HepG2 (cell line): ENCODE measurements at places on chromosomes 16 and 17. TPM values are rescaled to one million over a fixed set of nuclear protein-coding genes. Genes with fewer than 3 reads are reported as not detected.

The TMC8 gene
- total RNA-seq, result 0.08 and 0.53 TPM in 2 replicates

The APOBR gene
- 0.11 TPM in 1 of 2 replicates, not detected in the other for total RNA-seq

The KRTAP4-5 gene
- not detected in 2 replicates for total RNA-seq

The SSTR5 gene
- total RNA-seq, result 0.14 and 0.49 TPM in 2 replicates

The DDX28 gene
- 16.4 and 18.4 TPM in 2 replicates for total RNA-seq

The USP31 gene
- 22.5 and 29.1 TPM in 2 replicates for total RNA-seq

The RAB37 gene
- 0.91 and 1.1 TPM in 2 replicates for total RNA-seq

The IL17C gene
- not detected in 2 replicates for total RNA-seq

The SCO1 gene
- total RNA-seq, result 50.3 and 69.5 TPM in 2 replicates

The KLHL10 gene
- 0.04 TPM in 1 of 2 replicates, not detected in the other for total RNA-seq

The TMEM235 gene
- not detected in 2 replicates for total RNA-seq

The TEKT1 gene
- total RNA-seq, result not detected in 2 replicates

The CLEC18A gene
- total RNA-seq, result 0.22 TPM in 1 of 2 replicates, not detected in the other

The GNAO1 gene
- total RNA-seq, result not detected in 2 replicates

The KRTAP4-9 gene
- total RNA-seq, result not detected in 2 replicates

The ZSCAN10 gene
- total RNA-seq, result not detected in 2 replicates

The CCL1 gene
- not detected in 2 replicates for total RNA-seq

The CDK5R1 gene
- 2.5 and 3.9 TPM in 2 replicates for total RNA-seq

The KRTAP4-3 gene
- total RNA-seq, result not detected in 2 replicates

The TSPAN10 gene
- total RNA-seq, result 0.27 and 0.75 TPM in 2 replicates

The HCRT gene
- total RNA-seq, result not detected in 2 replicates

The RND2 gene
- 0.11 TPM in 2 replicates for total RNA-seq

The SBK1 gene
- 0.15 and 0.18 TPM in 2 replicates for total RNA-seq

The C17orf78 gene
- total RNA-seq, result not detected in 2 replicates

The KIFC3 gene
- total RNA-seq, result 30.0 and 45.3 TPM in 2 replicates

The LLGL1 gene
- 15.3 and 19.7 TPM in 2 replicates for total RNA-seq

The UBE2Z gene
- total RNA-seq, result 63.2 and 72.7 TPM in 2 replicates

The MED9 gene
- 11.7 and 15.1 TPM in 2 replicates for total RNA-seq

The CCL8 gene
- not detected in 2 replicates for total RNA-seq

The ADAP2 gene
- total RNA-seq, result 0.51 and 0.73 TPM in 2 replicates
